ENCODE measurements at places on chromosomes 4 and X.

GRCh38 chr4:73450398-73451004 is 14.5 kb downstream of the AFP start:
- peak; percentile 66 for DNase-seq

- DNase-seq, result no peak
Observed at GRCh38 chr4:80587871-80588385, 252.4 kb downstream of the CFAP299 start.

DNA sequence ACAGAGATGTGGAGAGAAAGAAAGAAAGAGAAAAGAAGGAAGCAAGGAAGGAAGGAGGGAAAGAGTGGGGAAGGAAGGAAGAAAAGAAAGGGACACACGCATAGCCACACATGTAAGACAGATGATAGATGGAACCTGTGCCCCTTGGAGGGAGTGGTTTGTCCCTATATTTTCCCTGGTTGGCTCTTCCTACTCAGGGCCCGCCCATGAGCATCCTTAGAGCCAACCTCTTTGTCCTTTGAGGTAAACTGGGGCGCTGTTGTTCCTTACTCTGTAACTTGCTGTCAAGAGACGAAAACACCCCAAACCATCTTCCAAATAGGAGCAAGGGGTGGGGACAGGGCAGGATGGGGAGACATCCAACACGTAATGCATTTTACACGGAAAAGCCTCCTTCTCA is 220.9 kb downstream of the MAML3 start:
- DNase-seq, result no peak

- no peak for DNase-seq
Observed at GRCh38 chrX:26511589-26512363, 295.8 kb downstream of the MAGEB5 start.

DNA sequence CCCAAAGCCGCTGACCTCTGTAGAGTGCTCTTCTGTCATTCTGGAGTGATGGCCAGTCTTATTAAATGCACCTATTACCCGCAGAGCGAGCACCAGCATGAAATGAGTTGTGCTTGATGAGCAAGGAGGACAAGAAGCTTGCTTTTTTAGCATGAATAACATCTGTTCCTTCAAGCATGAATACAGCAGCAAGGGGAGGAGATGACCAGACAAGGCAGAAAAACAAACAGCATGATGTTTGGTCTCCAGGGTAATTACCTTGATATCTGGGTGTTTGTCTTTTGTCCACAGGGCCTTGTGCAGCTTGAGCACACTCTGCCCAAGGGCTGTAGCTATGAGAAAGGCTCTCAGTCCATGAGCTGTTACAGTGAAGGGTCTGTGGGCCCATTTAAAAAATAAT is 324.8 kb upstream of the DDX53 start:
- peak; percentile 43 for DNase-seq

GRCh38 chr4:185734214-185734613 is 77.8 kb downstream of the SORBS2 start:
- DNase-seq, result no peak

DNA sequence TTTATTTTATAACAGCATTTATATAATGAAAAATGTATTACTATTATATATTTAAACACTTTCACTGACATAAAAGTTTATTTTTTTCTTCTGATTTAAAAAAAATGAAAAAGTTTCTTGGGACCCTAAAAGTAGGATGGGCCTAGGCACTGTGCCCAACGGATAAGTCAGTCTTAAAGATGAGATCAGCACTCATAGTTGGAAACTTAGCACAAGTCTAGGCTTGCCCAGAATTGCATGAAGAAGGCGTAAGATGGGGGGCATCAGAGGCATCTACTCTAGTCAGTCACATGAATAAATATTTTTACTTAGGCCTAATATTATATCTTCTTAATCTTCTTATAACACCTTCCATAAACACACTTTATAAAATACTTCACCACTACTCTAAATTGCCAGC is 306.7 kb upstream of the GRID2 start:
- DNase-seq, result no peak

- DNase-seq, result peak; percentile 67
Observed at GRCh38 chr4:153466949-153467896, 1.1 kb downstream of the TMEM131L start.

DNA sequence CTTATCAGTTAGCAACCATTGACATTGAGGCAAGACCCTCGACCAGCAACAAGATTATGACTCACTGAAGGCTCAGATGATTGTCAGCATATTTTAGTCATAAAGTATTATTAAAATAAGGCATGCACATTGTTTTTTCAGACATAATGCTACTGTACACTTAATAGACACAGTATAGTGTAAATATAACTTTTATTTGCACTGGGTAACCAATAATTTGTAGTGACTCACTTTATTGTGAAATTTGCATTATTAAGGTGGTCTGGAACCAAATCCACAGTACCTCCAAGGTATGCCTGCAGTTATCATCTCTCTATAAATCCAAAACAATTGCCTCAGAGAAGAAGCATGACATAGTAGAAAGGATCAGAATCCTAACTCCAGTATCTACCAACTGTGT is 330.1 kb upstream of the SMIM31 start:
- DNase-seq, result no peak

- DNase-seq, result no peak
Observed at GRCh38 chr4:149499726-149500125, 315.9 kb downstream of the IQCM start.

GRCh38 chr4:119041951-119042560 is 93.6 kb upstream of the MYOZ2 start:
- DNase-seq, result peak; percentile 60

DNA sequence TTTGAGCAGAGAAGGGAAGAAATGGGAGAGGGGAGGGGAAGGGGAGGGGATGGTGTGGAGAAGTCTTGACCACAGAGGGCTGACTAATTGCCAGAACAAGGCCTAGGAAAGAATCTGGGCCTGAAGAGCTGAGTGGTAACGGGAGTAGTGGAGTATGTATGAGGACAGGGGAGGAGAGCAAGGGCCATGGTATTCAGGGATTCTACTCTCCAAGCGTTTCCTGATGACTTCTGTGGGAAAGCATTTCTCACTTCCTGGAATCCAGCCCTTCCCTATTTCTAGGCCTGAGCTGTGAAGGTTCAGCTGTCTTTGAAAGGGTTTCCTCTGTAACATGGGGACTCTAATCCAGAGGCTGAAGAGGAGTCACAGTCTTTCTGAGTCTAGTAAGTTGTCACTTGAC is 19.7 kb upstream of the SOX3 start:
- no peak for DNase-seq

DNA sequence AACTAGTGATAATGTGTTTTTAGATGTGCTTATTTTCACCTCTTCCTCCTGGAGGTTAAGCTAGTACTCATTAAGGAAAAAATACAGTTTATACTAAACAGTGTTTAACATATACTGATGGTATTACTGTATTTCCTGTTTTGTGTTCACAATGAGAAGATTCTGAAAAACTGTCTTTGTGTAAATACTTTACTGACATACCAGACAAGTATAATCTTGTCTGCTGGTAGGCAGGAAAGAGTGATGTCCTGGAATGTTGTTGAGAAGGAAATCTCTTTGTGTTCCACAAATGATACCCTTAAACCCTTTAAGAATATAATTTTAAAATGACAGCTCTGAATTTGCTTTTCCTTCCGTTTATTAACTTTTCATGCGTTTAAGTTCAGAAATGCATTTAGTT is 205.5 kb upstream of the NUDT6 start:
- DNase-seq, result no peak

GRCh38 chrX:66004928-66005829 is 34.7 kb downstream of the VSIG4 start:
- no peak for DNase-seq

GRCh38 chrX:84197550-84197949 is 9.6 kb upstream of the RPS6KA6 start:
- no peak for DNase-seq

GRCh38 chr4:1579901-1580691 is 104.0 kb downstream of the FAM53A start:
- peak; percentile 27 for DNase-seq

DNA sequence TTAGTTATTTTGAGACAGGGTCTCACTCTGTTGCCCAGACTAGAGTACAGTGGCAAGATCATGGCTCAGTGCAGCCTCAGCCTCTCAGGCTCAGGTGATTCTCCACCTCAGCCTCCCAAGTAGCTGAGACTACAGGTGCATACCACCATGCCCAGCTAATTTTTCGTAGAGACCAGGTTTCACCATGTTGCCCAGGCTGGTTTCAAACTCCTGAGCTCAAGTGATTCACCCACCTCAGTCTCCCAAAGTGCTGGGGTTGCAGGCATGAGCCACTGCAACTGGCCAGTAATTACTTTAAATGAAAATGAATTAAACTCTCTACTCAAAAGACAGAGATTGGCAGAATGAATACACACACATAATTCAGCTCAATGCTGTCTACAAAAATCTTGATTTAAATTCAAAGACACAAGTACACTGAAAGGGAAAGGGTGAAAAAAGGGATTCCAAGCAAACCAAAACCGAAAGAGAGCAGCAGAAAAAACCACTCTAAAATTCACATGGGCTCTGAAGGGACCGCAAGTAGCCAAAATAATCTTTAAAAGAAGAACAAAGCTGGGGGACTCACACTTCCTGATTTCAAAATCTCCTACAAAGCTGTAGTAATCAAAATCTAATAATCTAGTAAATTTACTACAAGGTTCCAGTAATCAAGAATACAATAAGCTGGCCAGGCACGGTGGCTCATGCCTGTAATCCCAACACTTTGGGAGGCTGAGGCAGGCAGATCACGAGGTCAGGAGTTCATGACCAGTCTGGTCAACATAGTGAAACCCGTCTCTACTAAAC is 11.8 kb upstream of the SPON2 start:
- DNase-seq, result no peak

GRCh38 chr4:53313510-53313909 is 52.4 kb downstream of the SCFD2 start:
- no peak for DNase-seq

GRCh38 chr4:26204249-26204825 is 116.5 kb upstream of the RBPJ start:
- DNase-seq, result no peak

DNA sequence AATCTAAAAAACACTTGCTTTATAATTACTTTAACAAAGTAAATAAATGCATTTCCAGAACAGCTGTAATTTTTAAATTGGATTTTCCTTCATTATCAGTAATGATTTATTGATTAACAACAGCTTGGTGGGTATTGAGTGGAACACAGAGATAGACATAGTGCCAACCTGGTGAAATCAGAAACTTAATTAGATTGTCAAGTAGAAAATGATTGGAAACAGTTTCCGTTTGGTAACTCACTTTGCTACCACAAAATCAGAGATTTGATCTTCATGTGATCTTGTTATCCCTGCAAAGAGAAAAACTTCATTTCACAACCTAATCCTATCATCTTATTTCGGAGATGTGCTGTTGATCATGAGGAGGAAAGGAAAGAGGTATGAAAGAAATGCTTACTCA is 70.8 kb downstream of the CAPN6 start:
- DNase-seq, result no peak

GRCh38 chr4:141815646-141816045 is 179.3 kb downstream of the IL15 start:
- DNase-seq, result no peak

DNA sequence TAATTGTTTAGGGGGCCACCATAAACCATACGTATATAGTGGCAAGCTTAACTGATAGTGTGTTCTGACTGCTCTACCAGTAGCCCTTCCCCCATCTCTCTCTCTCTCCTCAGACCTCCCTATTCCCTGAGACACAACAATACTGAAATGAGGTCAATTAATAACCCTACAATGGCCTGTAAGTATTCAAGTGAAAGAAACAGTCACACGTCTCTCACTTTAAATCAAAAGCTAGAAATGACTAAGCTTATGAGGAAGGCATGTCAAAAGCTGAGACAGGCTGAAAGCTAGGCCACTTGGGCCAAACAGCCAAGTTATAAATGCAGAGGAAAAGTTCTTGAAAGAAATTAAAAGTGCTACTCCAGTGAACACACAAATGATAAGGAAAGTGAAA is 78.0 kb downstream of the PRDM5 start:
- DNase-seq, result no peak

GRCh38 chrX:20438871-20439526 is 172.3 kb upstream of the RPS6KA3 start:
- no peak for DNase-seq

- no peak for DNase-seq
Observed at GRCh38 chr4:142160509-142160908, 524.1 kb downstream of the IL15 start.

- no peak for DNase-seq
Observed at GRCh38 chr4:187479511-187479910, 516.1 kb upstream of the ZFP42 start.

Measured in DMS153 (cell line).